ENCODE measurements at places on chromosomes 2 and 18.
A peak's percentile ranks its signal among the peaks of the same experiment; 100 is the strongest.

DNA sequence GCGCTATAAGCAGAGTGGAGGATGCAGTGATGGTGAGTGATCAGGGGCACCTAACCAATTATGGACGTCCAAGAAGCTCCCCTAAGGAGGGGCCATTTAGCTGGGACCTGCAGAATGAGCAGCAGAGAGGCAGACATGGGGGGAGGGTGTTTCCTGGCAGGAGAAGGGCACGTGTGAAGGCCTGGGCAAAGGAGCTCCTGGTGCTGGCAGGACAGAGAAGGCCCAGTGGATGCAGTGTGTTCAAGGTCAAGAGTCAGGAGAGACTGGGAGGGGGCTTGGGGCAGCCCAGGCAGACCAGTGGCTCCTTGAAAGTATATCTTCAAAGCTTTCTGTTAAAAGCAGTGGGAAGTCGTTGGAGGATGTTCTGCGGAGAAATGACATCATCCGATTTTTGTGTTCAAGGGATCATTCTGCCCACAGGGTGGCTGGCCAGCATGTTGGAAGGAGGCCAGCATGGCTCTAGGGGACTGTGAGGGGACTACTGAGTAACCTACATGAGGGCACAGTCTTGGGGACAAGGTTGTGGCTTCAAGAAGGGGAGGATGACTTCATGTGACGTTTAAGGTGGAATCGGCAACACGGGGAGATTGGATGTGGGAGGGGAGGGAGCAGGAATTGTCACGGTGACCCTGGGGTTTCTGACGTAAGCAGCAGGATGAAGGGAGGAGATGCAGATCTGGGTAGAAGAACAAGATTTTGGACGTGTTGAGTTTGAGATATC, 9.0 kb upstream of the CIB4 start:
- DNase-seq: no peak

- no peak for DNase-seq
Measured at GRCh38 chr2:123448801-123449200, 576.3 kb upstream of the CNTNAP5 start.

DNA sequence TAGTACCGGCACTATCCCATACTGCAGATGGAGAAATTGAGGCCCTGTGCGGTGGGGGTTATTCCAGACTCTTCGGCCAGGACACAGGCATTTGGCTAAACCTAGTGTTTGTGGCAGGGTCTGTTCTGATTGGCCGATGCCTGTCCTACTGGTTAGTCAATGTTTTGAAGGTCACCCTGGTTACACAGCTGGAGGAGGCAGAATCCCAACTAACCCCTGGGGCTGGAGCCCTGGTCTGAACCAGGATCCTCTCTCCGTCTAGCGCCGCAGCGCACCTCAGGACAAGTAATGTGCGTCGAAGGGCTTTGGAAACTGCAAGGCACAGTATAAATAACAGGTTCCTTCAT, 19.4 kb downstream of the TEX44 start:
- peak; percentile 59 for DNase-seq

GRCh38 chr2:206488623-206489022, 45.3 kb downstream of the ADAM23 start:
- no peak for DNase-seq

- DNase-seq: no peak
Measured at GRCh38 chr18:70720607-70721006, 431.8 kb downstream of the SOCS6 start.

Measured in Caco-2 (cell line).